ENCODE measurements at places on chromosomes 5 and 9.
A peak's percentile ranks its signal among the peaks of the same experiment; 100 is the strongest.

GRCh38 chr9:18786196-18786595, 246.8 kb downstream of the SAXO1 start:
- DNase-seq, result no peak

- DNase-seq, result no peak
Observed at GRCh38 chr5:3987867-3988266, 392.2 kb downstream of the IRX1 start.

DNA sequence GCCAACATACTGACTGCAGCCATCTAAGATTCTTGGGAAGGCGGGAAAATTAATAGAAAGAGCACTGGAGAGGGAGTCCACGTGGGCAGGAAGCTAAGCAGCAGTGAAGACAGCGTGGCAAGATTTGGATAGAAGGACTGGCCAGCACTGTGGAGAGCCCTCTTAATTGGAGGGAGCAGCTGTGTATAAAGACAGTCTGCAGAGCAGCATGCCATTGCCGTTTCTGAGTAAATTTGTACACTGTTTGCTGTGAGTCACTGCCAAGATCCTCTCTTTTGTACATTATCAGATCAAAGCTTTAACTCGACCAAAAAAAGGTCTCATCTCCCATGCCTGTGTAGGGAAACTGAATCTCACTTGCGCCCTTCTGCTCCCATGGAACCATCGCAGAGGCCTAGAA, 45.3 kb downstream of the INSYN2B start:
- DNase-seq, result no peak

DNA sequence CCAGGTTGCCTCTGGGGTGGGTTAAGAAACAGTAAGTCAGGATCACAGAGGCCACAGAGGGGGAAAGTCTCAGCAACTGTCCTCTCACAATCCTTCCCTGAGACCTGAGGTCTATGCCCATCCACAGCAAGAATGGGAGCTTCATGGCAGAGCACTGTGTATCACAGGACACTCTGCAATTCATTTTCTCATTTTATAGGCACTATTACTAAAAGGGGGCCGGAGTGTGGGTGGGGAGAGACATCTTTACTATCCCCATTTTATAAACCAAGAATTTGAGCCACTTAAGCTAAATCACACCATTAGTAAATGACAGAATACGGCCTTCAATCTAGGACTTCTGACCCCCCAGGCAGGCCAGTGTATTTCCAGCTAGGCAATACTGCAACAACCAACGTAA, 79.9 kb downstream of the LHFPL2 start:
- DNase-seq, result no peak

GRCh38 chr5:1135696-1136525, 24.0 kb upstream of the SLC12A7 start:
- DNase-seq, result no peak

GRCh38 chr5:12691330-12691729, 787.1 kb upstream of the CTNND2 start:
- no peak for DNase-seq

DNA sequence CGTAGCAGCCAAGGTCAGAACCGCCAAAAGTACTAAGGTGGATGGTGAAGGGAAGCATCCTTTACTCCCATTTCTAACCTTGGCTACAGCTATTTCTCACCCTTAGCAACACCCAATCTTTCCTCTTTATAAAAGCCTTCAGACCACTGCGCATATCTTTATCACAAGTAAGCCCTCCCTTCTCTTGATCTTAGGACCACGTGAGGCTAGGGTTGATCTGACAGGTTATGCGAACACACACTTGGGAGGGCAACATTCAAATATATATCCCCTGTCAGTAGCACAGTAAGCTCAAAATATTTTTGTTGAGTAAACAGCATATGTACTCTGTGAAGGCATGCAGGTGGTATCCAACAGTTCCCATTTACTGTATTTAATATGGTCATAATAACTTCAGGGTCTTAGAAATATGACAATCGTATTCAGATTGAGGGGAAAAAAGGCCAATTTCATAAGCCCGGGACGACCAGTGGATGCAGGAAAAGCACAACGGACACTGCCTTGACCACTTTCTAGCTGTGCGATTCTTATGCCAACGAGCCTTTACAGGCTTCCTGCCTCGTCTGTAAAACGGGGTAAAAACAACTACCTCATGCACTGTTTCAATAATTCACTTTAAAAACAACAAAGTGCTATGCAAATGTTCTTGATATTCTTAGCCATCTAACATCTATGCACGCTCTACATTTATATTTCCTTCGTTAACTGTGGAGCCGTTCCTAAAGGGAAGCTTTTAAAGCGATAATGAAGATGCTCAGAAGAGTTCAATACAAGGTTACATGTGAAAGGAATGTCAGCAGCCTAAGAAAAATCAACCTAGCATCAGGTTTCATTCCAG, 1.3 kb downstream of the ARSB start:
- DNase-seq, result no peak

DNA sequence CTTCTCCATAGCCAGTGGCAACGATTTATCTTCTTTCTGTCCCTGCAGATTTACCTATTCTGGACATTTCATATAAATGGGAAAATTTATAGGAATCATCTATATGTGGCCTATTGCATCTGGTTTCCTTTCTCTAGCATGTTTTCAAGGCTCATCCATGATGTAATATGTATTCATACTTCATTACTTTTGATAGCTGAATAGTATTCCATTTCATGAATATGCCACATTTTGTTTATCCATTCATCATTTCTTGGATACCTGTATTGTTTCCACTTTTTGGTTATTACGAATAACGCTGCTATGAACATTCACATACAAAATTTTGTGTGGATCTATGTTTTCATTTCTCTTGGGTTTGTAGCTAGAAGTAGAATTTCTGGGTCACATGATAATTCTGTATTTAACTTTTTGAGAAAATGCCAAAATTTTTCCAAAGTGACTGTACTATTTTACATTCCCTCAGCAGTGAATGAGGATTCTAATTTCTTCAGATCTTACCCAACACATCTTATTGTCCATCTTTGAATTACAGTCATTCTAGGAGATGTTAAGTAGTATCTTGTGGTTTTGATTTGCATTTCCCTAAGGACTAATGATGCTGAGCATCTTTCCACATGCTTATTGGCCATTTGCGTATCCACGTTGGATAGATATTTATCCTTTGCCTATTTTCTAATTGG, 3.6 kb downstream of the IARS1 start:
- DNase-seq, result no peak

DNA sequence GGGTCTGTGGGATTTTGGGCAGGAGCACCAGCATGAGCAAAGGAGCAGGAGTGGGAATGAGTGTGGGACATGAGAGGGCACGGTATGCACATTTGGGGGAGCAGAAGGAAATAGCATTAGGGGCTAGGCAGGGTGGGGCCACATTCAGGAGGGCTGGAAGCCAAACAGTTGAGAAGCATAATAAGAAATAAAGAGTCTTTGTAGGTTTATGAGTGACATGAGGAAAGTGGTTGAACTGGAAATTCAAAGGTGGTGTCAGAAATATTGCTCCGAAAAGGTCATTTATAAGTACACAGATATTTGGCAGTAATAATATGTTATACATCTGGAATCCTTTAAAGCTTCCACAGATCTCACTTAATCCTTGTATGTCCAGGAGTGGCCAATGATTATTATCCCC, 26.4 kb downstream of the ARHGEF28 start:
- no peak for DNase-seq

DNA sequence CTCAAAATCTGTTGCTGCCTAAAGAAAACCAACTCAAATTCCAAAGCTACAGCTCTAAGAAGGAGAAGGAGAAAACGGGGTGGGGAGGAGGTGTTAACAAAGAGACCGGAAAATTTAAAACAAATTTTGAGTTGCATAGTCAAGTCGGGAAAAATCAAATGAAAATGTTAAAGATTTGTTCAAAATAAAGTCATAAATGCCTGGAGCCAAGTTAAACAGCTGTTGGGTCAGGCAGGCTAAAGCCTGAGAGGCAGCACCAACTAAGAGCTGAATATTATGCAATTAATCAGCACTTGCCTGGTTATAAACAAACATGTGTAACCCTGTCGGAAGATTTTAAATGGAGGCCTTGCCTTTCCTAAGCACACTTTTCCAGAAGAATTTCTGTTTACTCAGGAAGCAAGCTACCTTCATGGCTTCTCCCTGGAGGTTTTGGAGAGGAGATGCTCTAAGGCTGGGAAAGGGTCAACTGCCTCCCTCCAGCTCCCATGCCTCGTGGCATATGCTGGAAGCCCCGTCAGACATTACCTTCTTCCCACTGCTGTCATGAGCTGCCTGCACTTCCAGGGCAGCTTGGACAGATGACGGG, 270.5 kb downstream of the DMRT2 start:
- DNase-seq, result no peak

- DNase-seq, result no peak
Observed at GRCh38 chr9:70400107-70400892, 14.2 kb downstream of the KLF9 start.

DNA sequence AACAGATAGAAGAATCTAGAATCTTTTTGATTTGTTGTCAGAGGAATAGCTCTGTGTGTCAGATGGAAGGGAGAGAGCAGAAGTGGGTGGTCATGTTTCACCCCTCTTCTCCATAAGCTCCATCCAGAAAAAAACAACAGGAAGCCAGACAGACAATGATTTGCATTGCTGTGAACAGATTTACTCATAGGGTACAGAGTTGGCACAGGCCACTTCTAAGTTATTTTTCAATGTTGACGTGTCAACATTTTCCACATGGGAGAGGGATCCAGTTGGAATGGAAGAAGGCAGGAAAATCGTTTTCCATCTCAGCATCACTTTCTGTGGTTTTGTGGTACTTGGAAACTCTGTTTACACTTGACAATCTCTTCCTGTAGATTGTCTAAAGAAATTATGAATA, 86.7 kb downstream of the INSYN2B start:
- DNase-seq, result no peak

DNA sequence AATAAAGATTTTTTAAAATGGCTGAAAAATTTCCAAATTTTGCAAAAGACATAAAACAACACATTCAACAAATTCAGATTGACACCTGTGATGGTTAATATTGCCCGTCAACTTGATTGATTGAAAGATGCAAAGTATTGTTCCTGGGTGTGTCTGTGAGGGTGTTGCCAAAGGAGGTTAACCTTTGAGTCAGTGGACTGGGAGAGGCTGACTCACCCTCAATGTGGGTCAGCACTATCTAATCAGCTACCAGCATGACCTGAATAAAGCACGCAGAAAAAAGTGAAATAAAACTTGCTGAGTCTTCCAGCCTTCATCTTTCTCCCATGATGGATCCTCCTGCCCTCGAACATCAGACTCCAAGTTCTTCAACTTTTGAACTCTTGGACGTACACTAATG, 868.0 kb upstream of the CTNND2 start:
- no peak for DNase-seq

DNA sequence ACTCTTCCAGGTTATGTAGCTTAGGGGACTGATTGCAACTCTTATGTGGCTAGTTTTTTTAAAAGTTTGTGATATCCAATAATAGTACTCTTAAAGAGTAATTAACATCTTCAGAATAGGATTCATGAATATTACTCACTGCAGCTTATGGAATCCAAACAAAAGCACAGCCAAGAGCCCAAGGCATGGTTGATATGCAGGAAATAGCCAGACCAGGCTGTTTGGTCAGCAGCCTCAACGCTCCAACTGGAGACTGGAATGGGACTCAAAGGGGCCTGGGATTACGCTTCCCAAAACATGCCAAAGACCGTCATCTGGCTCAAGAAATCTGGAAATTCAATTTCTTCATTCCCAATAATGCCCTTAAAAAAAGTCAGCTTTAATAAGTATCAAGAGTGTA, 268.6 kb downstream of the SEC61B start:
- DNase-seq, result no peak

- no peak for DNase-seq
Observed at GRCh38 chr5:38768412-38769211, 77.2 kb upstream of the OSMR start.

- DNase-seq, result no peak
Observed at GRCh38 chr5:4976902-4977301, 163.2 kb upstream of the ADAMTS16 start.

DNA sequence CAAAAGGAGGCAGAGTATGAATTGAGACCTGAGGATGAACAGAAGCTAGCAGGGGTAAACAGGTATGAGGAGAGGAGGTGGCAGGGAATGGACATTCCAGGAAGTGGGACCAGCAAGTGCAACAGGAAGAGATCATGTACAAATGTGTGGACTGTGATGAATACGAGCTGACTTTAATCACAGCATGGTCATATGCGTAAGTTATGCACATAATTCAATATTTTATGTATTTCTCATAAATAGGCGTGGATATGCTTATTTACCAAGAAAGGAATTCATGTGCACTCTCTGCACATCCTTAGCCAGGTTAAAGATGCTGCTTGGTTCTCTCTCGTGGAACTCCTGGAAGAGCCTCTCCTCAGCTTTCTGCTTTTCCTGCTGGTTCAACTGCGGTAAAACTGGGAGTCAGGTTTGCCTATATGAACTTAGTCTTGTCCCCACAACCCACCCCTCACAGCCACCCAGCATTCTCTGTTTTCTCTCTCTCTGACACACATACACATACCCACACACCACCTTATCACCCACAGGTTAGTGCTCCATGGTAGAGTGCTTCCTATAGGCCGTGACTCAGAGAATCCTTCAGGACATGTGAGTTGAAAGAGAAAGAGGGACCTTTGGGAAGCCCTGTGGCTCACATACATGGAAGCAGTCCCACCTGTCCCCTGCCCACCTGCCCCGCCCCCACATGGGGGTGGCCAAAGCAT, 35.7 kb downstream of the TRPC7 start:
- DNase-seq, result no peak

DNA sequence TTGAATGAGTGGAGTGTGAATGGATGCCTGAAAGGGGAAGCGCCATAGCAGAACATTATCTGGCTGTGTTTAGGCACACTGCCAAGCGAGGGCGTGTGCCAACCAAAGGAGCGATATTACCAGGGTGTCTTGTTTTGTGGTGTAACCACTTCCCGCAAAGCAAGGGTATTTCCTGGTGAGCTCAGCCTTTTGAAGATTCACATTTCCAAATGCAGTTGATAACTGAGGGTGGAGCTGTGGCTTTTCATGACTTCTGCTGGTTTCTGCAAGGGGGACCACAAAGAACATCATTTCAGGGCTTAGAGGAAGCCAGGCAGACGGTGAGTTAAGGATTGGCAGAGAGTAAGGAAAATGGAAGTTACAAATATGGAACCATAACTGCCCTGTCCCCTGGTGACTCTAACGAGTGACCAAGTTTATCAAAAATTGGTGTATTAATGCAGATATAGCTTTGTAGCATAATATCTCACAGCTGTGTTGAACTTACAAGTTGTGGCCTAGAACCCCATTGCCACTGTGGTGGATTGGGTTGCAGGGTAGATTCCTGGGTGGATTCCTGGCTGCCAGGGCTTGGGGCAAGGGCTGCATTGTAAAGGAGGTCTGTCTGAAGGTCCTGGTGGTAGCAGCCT, 71.4 kb downstream of the RALGPS1 start:
- DNase-seq, result peak; percentile 52

GRCh38 chr9:76798527-76798926, 34.3 kb downstream of the PCA3 start:
- no peak for DNase-seq

- no peak for DNase-seq
Observed at GRCh38 chr9:35350827-35351549, 138.9 kb upstream of the RUSC2 start.

DNA sequence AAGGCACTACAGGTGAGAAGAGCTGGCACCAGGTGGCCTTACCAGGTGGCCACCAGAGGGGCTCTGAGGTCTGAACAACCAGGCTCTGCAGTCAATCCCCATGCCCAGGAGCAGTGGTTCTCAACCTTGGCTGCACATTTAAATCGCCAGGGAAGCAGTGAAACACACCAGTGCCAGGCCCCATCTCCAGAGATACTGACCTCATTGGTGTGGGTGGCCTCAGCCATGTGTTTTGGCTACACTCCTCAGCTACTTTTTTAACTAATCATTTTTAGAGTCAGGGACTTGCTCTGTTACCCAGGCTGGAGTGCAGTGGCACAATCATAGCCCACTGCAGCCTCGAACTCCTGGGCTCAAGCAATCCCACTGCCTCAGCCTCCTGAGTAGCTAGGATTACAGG, 56.0 kb downstream of the GABBR2 start:
- DNase-seq, result no peak

All from KG1 (cell line).